ENCODE measurements at places on chromosomes 11 and 22.
A peak's percentile ranks its signal among the peaks of the same experiment; 100 is the strongest.

DNA sequence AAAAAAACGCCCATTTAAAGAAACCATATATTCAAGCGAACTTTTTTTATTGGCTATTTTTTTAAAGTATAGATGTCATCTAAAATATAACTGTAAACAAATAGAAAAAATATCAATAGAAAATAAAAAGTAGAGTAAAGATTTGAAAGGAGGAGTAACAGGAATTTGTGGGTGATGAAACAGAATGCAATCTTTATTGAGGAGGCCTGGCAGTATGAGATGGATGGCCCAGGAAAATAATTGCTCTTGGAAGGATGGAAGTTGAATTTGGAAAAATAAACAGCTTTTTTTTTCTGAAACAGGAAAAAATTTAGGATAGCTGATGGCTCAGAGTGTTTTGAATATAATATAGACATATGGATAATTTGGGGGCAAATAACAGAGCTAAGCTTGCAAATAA is 219.0 kb downstream of the CASP12 start:
- H3K27me3 ChIP-seq: no peaks in the 10 kb centered on the region
- peaks cover 10% of the 10 kb centered on the region for H3K36me3 ChIP-seq
- H3K4me1 ChIP-seq: no peaks in the 10 kb centered on the region
- no peak for DNase-seq

GRCh38 chr22:28903080-28903479 is 19.7 kb downstream of the ZNRF3 start:
- H3K4me1 ChIP-seq: peaks cover 27% of the 10 kb centered on the region
- peaks cover 19% of the 10 kb centered on the region for H3K27me3 ChIP-seq
- DNase-seq: no peak
- no peak overlapping the region for H3K27ac ChIP-seq
- no peak overlapping the region for H3K4me3 ChIP-seq

GRCh38 chr11:11786234-11786633 is 55.5 kb upstream of the USP47 start:
- no peak overlapping the region for H3K27ac ChIP-seq
- DNase-seq: no peak
- peaks cover 3% of the 10 kb centered on the region for H3K4me1 ChIP-seq
- no peaks in the 10 kb centered on the region for H3K36me3 ChIP-seq

DNA sequence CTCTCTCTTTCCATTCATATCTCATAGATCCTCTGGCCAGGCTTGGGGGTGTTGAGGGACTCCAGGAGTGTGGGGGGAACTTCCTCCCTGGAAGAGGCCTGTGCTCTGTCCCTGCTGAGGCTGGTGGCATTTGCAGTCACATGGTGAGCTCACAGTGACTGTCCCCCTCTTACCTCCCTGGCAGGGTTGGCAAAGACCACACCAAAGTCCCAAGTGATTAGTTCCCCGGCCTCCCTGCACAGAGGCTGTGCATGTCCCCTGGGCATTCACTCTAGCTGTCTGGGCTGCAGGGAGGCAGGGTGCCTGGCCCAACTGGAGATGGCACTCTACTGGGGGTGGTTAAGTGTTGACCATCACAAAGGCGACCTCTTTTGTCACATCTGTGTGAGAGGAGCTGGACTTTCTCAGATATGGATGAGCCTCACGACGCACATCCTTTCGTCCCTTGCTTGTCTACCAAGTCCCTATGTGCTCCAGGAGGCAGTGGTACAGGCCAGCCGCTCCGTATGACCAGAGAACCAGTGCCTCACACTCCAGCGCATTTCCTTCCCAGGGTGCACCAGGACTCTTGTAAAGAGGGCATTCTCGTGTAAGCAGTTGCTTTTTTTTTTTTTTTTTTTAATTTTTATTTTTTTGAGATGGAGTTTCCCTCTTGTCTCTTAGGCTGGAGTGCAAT is 8.8 kb downstream of the TANGO2 start:
- H3K4me3 ChIP-seq: no peak overlapping the region
- peaks cover 22% of the 10 kb centered on the region for H3K4me1 ChIP-seq

- DNase-seq: no peak
- no peaks in the 10 kb centered on the region for H3K27me3 ChIP-seq
- no peak overlapping the region for H3K4me3 ChIP-seq
- no peaks in the 10 kb centered on the region for H3K4me1 ChIP-seq
Measured at GRCh38 chr11:135006800-135007199, 594.8 kb upstream of the B3GAT1 start.

DNA sequence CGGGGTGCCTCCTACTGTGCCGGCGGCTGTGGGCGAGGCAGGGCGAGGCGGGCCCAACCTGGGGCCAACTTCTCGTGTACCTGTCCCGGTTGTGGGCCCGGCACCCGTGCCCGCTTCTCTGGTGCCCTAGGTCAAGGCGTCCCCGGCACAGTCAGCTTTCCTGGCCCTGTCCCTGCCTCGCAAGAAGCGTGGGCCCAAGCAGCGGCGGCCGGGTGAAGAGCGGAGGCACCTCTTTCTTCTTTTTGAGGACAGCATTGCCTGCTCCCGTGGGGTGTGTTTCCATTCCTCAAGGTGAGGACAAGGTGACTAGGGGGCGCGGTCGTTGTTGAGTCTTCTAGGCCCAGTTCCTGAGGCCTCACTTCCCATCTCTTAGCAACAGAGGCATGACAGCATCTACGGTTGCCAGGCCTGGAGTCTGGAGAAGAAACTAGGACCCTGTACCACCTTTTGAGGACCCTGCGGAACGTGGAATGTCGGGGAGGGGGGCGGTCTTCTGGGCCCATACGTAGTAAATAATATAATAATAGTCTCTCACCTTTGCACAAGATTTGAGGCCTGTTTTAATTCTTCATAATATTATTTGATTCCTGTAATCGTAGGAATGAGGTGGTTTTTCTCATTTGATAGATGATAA is 418 bp downstream of the ACO2 start:
- peaks cover 51% of the 10 kb centered on the region for H3K4me1 ChIP-seq
- peaks cover 39% of the 10 kb centered on the region for H3K36me3 ChIP-seq
- peak; percentile 58 for DNase-seq
- H3K27ac ChIP-seq: peak overlapping the region; percentile 98
- peak overlapping the region; percentile 89 for H3K4me3 ChIP-seq

GRCh38 chr11:95961758-95962157 is 37.9 kb upstream of the MTMR2 start:
- peaks cover 2% of the 10 kb centered on the region for H3K27me3 ChIP-seq
- H3K4me3 ChIP-seq: no peak overlapping the region
- no peak overlapping the region for H3K27ac ChIP-seq
- no peaks in the 10 kb centered on the region for H3K36me3 ChIP-seq
- DNase-seq: no peak

GRCh38 chr11:58905721-58906547 is 33.4 kb upstream of the GLYATL1 start:
- peaks cover 70% of the 10 kb centered on the region for H3K27me3 ChIP-seq
- H3K27ac ChIP-seq: no peak overlapping the region
- H3K4me1 ChIP-seq: no peaks in the 10 kb centered on the region
- H3K36me3 ChIP-seq: no peaks in the 10 kb centered on the region
- no peak overlapping the region for H3K4me3 ChIP-seq

DNA sequence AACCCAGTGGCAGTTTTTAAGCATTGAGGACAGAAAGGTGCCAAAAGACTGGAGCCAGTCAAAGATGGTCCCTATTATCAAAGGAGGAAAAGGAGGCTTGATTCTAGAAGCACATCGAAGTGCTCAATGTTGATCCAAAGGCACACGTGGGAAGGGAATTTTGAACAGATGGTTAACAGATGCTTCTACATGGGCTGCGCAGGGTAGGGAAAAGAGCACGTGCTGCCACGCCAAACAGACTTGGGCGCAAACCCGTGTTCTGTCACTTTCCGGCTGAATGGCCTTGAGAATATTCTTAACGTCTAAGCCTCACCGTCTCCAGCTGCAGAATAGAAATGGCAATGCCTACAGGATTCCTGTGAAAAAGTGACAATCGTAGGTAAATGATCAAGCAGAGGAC is 217.9 kb upstream of the MTNR1B start:
- H3K27ac ChIP-seq: no peak overlapping the region
- no peaks in the 10 kb centered on the region for H3K27me3 ChIP-seq
- no peak for DNase-seq
- H3K4me1 ChIP-seq: no peaks in the 10 kb centered on the region
- H3K4me3 ChIP-seq: no peak overlapping the region

DNA sequence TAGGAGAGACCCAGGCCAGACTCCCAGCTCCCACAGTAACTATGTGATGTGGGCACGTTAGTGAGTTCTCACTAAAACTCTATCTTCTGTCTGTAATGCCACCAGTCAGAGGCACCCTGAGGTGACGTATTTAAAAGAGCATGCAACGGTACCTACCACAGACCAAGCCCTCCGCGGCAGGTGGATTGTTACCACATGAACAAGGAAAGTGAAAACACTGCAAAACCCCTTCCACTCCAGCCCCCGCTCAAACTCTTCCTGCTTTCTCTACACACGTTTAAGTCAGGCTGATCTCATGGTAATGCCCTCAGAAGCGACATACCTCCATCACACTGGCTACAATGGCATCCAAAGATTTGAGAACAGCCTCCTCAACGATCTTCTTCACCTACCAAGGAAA is 36.7 kb downstream of the SERPIND1 start:
- H3K27me3 ChIP-seq: no peaks in the 10 kb centered on the region
- H3K27ac ChIP-seq: peak overlapping the region; percentile 80
- peaks cover 62% of the 10 kb centered on the region for H3K36me3 ChIP-seq
- H3K4me1 ChIP-seq: peaks cover 26% of the 10 kb centered on the region

- no peak for DNase-seq
- H3K4me3 ChIP-seq: no peak overlapping the region
- H3K27me3 ChIP-seq: no peaks in the 10 kb centered on the region
- H3K4me1 ChIP-seq: peaks cover 30% of the 10 kb centered on the region
- no peak overlapping the region for H3K27ac ChIP-seq
Measured at GRCh38 chr22:29747832-29748231, 19.0 kb downstream of the ZMAT5 start.

- peaks cover 78% of the 10 kb centered on the region for H3K4me1 ChIP-seq
- peak overlapping the region; percentile 79 for H3K27ac ChIP-seq
- no peaks in the 10 kb centered on the region for H3K27me3 ChIP-seq
- no peak for DNase-seq
Measured at GRCh38 chr22:17097701-17098100, 12.9 kb downstream of the IL17RA start.

GRCh38 chr22:29194184-29194583 is 11.5 kb upstream of the EMID1 start:
- DNase-seq: no peak
- no peak overlapping the region for H3K27ac ChIP-seq
- no peaks in the 10 kb centered on the region for H3K36me3 ChIP-seq
- H3K4me1 ChIP-seq: no peaks in the 10 kb centered on the region

GRCh38 chr11:7577291-7578190 is 63.7 kb downstream of the PPFIBP2 start:
- peak overlapping the region; percentile 29 for H3K4me3 ChIP-seq
- peak; percentile 40 for DNase-seq
- H3K4me1 ChIP-seq: peaks cover 37% of the 10 kb centered on the region
- no peaks in the 10 kb centered on the region for H3K36me3 ChIP-seq
- peak overlapping the region; percentile 47 for H3K27ac ChIP-seq
- H3K27me3 ChIP-seq: peaks cover 41% of the 10 kb centered on the region

DNA sequence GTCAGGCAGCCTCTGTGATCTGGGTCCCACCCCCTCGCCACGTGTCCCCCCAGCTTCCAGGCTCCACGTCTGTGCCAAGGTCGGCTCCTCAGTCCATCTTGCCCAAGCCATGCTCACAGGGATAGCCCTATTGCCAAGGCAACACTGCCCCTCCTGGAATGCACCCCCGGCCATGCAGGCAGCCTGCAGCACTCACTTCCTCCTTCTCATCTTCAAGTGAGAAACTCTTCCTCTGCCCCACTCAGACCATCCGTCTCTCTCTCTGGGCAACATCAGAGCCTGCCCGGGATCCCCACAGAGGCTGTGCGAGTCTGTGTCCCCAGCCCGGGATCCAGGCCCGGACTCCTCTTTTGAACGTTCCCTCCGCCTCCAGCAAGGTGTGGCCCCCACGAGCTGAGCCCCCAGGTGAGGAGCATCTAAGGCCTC is 852.3 kb downstream of the BRD1 start:
- DNase-seq: no peak
- H3K27me3 ChIP-seq: no peaks in the 10 kb centered on the region
- no peaks in the 10 kb centered on the region for H3K4me1 ChIP-seq
- no peak overlapping the region for H3K4me3 ChIP-seq
- no peaks in the 10 kb centered on the region for H3K36me3 ChIP-seq

- no peaks in the 10 kb centered on the region for H3K36me3 ChIP-seq
- H3K27me3 ChIP-seq: peaks cover 2% of the 10 kb centered on the region
- H3K4me3 ChIP-seq: peak overlapping the region; percentile 58
- DNase-seq: no peak
- peaks cover 30% of the 10 kb centered on the region for H3K4me1 ChIP-seq
Measured at GRCh38 chr11:128830290-128831173, 36.6 kb downstream of the KCNJ1 start.

DNA sequence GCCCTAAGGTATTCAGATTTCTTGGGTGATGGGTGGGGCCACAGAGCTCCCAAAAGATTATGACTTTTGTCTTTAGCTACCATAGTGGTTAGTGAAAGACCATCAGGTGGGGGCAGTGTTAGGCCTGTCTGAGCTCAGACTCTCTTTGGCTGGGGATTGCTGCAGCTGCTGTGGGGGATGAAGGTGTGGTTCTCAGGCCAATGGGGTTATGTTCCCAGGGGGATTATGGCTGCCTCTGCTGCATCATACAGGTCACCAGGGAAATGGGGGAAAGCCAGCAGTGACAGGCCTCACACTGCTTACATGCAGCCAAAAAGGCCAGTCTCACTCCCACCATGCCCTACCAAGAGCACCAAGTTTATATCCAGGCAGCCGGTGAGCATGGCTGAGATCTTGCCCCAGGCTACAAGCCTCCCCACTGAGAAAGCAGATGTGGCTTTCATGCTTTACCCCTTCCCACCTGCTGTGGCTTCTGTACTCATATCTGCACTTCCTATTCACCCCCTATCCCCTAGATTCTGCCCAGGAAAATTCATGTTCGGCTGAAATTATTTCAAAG is 24.8 kb downstream of the CNTF start:
- no peak overlapping the region for H3K4me3 ChIP-seq
- H3K36me3 ChIP-seq: peaks cover 3% of the 10 kb centered on the region

DNA sequence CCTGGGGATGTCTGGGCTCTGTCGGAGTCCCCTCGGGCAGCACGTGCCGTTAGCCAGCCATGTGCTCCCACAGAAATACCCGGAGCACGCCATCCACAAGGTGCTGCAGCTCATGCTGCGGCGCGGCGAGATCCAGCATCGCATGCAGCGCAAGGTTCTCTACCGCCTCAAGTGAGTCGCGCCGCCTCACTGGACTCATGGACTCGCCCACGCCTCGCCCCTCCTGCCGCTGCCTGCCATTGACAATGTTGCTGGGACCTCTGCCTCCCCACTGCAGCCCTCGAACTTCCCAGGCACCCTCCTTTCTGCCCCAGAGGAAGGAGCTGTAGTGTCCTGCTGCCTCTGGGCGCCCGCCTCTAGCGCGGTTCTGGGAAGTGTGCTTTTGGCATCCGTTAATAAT is 24.1 kb downstream of the MCM5 start:
- H3K4me1 ChIP-seq: no peaks in the 10 kb centered on the region
- H3K36me3 ChIP-seq: peaks cover 63% of the 10 kb centered on the region
- no peak for DNase-seq
- H3K4me3 ChIP-seq: no peak overlapping the region

- H3K36me3 ChIP-seq: peaks cover 2% of the 10 kb centered on the region
- H3K27me3 ChIP-seq: peaks cover 3% of the 10 kb centered on the region
- H3K27ac ChIP-seq: no peak overlapping the region
- no peaks in the 10 kb centered on the region for H3K4me1 ChIP-seq
- H3K4me3 ChIP-seq: no peak overlapping the region
Measured at GRCh38 chr11:94866936-94867795, 99.0 kb downstream of the AMOTL1 start.
